NCI-H187 treated with DMSO at 0.1 percent for 48 hours (cell line): ENCODE measurements at places on chromosomes 1 and 21.
A peak's percentile ranks its signal among the peaks of the same experiment; 100 is the strongest.

DNA sequence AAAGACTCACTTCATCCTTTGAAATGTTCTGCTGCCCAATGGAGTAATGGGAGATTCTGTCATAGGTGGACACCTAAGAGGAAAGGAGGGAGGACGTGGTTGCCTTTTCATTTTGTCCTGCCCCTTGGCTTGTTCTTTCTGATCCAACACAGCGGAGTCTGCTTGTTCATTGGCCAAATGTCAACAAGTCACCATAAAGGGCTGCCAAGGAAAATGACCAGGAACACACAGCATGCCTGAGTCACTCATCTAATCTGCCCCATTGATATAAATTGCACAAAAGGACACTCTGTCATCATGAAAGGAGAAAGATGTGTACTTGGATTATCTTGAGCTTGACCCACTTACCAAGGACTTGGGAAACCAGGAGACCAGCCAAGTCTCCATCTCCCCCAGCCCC, 422.9 kb downstream of the SETD4 start:
- no peak for DNase-seq

GRCh38 chr1:66542314-66542713, 8.4 kb downstream of the SGIP1 start:
- peak; percentile 33 for DNase-seq

- no peak for DNase-seq
Observed at GRCh38 chr1:85611856-85612255, 31.3 kb downstream of the CCN1 start.

DNA sequence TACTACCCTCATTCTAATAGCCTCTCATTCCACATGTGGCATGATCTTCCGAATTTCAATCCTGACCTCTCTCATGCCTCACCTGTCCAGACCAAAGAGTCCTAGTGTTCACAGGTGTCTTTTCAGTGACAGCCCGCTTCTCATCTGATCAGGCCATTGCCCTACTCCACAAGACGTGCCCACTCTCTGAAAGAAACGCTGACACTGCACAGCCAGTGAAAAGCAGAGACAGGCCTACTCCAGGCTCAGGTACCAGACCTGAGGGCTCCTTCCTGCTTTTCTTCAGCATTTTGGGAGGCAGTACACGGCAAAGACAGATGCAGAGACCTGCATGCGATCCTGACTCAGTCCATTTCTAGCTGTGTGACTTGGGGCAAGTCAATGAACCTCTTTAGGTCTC, 43.0 kb downstream of the SUSD4 start:
- no peak for DNase-seq

- DNase-seq = no peak
Observed at GRCh38 chr21:45607021-45607908, 36.3 kb upstream of the PCBP3 start.
